ENCODE measurements at places on chromosomes 2 and 18.

GRCh38 chr2:60416221-60417008 lies 137.0 kb downstream of the BCL11A start:
- DNase-seq, result no peak

DNA sequence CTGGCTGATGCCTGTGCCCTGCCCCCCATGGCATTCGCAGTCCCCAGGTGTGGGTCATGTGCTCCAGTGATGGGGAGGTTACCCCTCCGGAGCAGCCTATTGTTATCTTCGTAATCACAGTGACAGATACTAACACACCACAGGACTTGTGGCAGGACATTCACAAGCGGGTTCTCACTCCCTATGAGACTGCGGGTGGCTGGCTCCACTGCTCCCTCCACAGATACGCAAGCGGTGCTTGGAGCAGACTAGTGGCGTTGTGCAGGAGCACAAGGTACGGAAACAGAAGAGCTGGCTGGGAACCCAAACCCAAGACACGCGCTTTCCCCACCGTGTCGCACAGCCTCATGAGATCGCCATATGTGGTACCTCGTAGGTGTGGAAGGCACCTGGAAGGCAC lies 52.2 kb downstream of the ACKR3 start:
- DNase-seq, result no peak

- DNase-seq, result no peak
These were observed 26.9 kb upstream of the DNMT3A start for GRCh38 chr2:25368660-25369059.

DNA sequence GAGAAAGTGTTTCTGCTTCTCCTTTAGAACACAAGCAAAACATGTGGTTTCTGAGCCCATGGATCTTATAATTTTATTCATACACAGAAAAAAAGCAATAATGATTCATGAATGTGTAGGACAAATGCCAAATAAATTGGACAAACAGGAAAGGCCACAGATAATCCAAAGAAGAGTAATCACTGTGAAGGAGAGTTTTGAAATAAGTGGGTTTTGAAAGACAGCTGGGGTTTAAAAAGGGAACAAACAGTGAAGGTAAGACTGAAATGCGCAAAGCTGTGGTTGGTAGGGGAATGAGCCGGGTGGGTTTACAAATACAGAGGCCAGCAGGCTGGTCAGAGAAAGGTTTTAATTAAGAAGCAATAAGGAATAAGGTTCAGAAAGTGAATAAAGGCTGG lies 50.0 kb upstream of the MBOAT2 start:
- no peak for DNase-seq

GRCh38 chr2:28601616-28602015 lies 105.8 kb downstream of the PLB1 start:
- no peak for DNase-seq

- no peak for DNase-seq
These were observed 29.3 kb upstream of the UPP2 start for GRCh38 chr2:158072361-158072760.

GRCh38 chr2:207408086-207408794 lies 121.5 kb upstream of the CREB1 start:
- no peak for DNase-seq

All from activated T-cell treated with anti-CD3 and anti-CD28 coated beads for 48 hours (primary cell).